ENCODE measurements at places on chromosomes 3 and 15. TPM values are rescaled to one million over a fixed set of nuclear protein-coding genes. Genes with fewer than 3 reads are reported as not detected.

DNA sequence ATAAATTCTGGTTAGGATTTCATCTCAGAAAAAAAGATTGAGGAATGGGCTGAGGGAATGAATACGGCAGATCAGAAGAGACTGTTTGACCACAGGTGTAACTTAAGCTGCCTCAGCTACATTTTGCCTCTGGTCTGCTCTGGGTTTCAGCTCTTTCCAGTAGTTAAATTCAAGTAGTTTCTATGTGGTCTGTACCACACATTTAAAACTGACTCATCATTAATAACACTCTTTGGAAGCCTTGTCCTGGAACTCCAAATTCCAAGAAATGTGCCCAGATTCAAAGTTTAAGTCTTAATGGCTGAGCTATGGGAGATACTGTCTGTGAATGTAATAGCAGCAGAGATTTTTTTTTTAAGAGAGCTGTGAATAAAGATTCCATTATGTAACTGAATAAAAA is 133.1 kb upstream of the IGSF10 start:
- no peaks in the 10 kb centered on the region for H3K27me3 ChIP-seq
- H3K36me3 ChIP-seq = no peaks in the 10 kb centered on the region
- no peak overlapping the region for H3K27ac ChIP-seq
- no peak for DNase-seq
- no peaks in the 10 kb centered on the region for H3K4me1 ChIP-seq
- H3K4me3 ChIP-seq = no peak overlapping the region

Gene CLRN1
- not detected for total RNA-seq

DNA sequence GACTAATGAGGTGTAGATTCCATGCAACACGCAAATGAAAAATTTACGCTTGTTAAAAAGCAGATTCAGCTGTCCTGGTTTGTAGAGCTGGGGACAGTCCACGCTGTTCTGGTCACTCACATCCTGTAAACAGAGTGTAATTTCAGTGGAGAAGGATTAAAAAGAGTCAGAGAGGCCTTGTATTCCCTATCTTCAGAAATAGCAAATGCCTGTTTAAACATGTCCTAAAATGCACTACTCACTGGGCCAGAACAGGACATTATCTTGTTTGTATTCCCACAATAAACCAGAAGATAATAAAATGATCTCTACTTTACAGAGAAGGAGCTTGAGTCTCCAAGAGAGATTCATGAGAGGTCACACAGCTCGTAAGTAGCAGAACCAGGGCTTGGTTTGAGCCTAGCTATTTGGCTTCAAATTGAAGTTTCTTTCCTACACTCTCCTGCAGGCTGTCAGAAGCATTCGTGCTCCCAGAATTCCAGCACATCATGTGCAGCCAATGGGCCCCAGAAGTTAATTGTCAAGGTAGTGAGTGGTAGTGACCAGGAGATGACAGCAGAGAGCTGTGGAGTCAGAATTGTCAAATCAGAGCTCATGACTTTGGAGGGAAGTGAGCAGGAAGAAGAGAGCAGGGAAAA is 242.5 kb downstream of the ATP8B4 start:
- no peak for DNase-seq
- peak overlapping the region; percentile 41 for H3K27ac ChIP-seq
- no peaks in the 10 kb centered on the region for H3K36me3 ChIP-seq
- H3K4me3 ChIP-seq = no peak overlapping the region
- H3K4me1 ChIP-seq = peaks cover 22% of the 10 kb centered on the region
- H3K27me3 ChIP-seq = no peaks in the 10 kb centered on the region

- H3K4me1 ChIP-seq = no peaks in the 10 kb centered on the region
- no peaks in the 10 kb centered on the region for H3K36me3 ChIP-seq
- H3K27ac ChIP-seq = no peak overlapping the region
- H3K27me3 ChIP-seq = no peaks in the 10 kb centered on the region
- no peak overlapping the region for H3K4me3 ChIP-seq
These were observed 66.4 kb upstream of the SNRPA1 start for GRCh38 chr15:101361418-101361817.

DNA sequence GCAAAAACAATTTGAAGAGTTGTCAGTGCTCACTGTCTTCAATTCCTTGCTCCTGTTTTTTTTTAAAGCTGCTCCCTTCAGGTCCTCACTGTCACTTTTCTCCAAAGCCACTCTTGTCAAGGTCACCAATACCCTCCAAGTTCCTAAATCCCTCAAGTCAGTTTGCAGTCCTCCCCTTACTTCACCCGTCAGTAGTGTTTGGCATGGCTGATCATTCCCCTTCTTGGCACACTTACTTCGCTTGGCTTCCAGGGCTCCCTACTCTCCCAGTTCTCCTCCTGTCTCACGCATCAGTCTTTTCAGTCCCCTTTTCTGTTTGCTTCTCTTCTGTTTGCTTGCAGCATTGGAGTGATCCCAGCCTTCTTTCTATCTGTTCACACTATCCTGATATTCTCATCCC is 25.5 kb downstream of the PLCL2 start:
- peaks cover 16% of the 10 kb centered on the region for H3K4me1 ChIP-seq
- H3K36me3 ChIP-seq = no peaks in the 10 kb centered on the region
- no peak for DNase-seq
- H3K27ac ChIP-seq = no peak overlapping the region
- no peaks in the 10 kb centered on the region for H3K27me3 ChIP-seq

Gene CD80
- total RNA-seq = 0.60 TPM

Gene SAXO2
- total RNA-seq = 3.8 TPM

- peaks cover 4% of the 10 kb centered on the region for H3K4me1 ChIP-seq
- DNase-seq = peak; percentile 77
- H3K4me3 ChIP-seq = no peak overlapping the region
- no peak overlapping the region for H3K27ac ChIP-seq
- no peaks in the 10 kb centered on the region for H3K27me3 ChIP-seq
These were observed 54.7 kb downstream of the LRRC28 start for GRCh38 chr15:99305761-99306505.

Gene ANAPC13
- total RNA-seq = 51.0 TPM

- H3K4me1 ChIP-seq = no peaks in the 10 kb centered on the region
- H3K36me3 ChIP-seq = no peaks in the 10 kb centered on the region
- no peaks in the 10 kb centered on the region for H3K27me3 ChIP-seq
- H3K4me3 ChIP-seq = no peak overlapping the region
- no peak for DNase-seq
These were observed 213.1 kb downstream of the NTRK3 start for GRCh38 chr15:88043396-88043795.

GRCh38 chr15:76056931-76057330 is 2.9 kb upstream of the TMEM266 start:
- DNase-seq = no peak
- H3K4me1 ChIP-seq = peaks cover 1% of the 10 kb centered on the region
- H3K4me3 ChIP-seq = no peak overlapping the region
- H3K27me3 ChIP-seq = no peaks in the 10 kb centered on the region
- H3K27ac ChIP-seq = no peak overlapping the region

- H3K4me1 ChIP-seq = no peaks in the 10 kb centered on the region
- no peak overlapping the region for H3K4me3 ChIP-seq
- no peak overlapping the region for H3K27ac ChIP-seq
These were observed 40.7 kb downstream of the CNOT10 start for GRCh38 chr3:32725721-32726120.

- DNase-seq = no peak
- H3K4me1 ChIP-seq = no peaks in the 10 kb centered on the region
- no peak overlapping the region for H3K27ac ChIP-seq
- no peaks in the 10 kb centered on the region for H3K36me3 ChIP-seq
These were observed 15.8 kb downstream of the CLK3 start for GRCh38 chr15:74631408-74631807.

DNA sequence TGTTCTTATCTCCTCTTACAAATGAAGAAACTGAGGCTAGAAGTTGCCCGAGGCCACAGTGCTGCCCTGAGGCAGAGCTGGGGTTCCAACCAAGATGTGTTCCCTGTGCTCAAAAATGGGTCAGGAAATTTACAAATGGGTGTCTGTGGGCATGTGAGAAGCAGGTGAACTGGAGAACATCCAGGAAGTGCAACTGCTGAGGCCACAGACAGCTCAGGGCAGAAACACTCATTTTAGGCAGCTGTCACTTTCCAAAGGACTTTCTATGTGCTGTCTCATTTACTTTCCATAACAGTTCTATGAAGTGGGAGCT is 47.2 kb upstream of the ATP2B2 start:
- H3K27ac ChIP-seq = no peak overlapping the region
- H3K36me3 ChIP-seq = no peaks in the 10 kb centered on the region
- DNase-seq = no peak
- no peaks in the 10 kb centered on the region for H3K4me1 ChIP-seq

DNA sequence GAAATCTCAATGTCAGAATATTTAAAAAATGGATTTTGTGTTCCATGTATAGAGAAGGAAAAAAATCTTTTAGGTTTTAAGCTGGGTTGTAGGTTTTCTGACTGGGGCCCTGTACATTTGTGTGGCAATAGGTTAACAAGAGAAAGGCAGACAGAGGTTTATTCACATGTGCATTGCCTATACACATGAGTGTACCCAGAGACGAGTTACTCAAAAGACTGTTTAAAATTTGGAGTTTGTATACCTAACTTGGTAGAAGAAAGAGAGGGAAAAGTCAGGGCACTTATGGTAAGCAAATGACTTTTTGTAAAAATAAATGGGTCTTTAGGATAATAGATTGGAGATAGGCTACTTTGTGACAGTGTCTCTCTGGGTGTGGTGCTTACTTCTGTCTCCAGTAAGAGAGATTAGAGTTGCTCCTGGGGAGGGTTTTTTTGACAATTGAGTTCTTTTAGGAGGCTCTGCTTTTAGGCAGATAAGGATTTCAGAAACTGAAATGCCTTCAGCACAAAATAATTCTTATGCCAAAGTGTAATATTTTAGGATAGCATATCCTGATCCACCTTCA is 225.2 kb downstream of the TCF12 start:
- H3K4me1 ChIP-seq = peaks cover 2% of the 10 kb centered on the region
- no peaks in the 10 kb centered on the region for H3K36me3 ChIP-seq
- H3K27ac ChIP-seq = no peak overlapping the region
- no peak overlapping the region for H3K4me3 ChIP-seq
- H3K27me3 ChIP-seq = no peaks in the 10 kb centered on the region

Gene GRM2
- total RNA-seq = 0.25 TPM
